Kidney (tissue), 22 donors: ENCODE measurements at places on chromosomes 7 and 10. TPM values are rescaled to one million over a fixed set of nuclear protein-coding genes. Genes with fewer than 3 reads are reported as not detected.

The PDE6C gene
- total RNA-seq, result not detected

The TECPR1 gene
- total RNA-seq, result 39.5 TPM

The OR9A2 gene
- total RNA-seq, result not detected

The BMS1 gene
- total RNA-seq, result 14.1 TPM

The ZNF736 gene
- total RNA-seq, result 24.5 TPM

The LRRN3 gene
- total RNA-seq, result 1.1 TPM

The JCAD gene
- total RNA-seq, result 27.1 TPM

The TLX1 gene
- not detected for total RNA-seq

The HOXA3 gene
- 21.2 TPM for total RNA-seq

The IFIT2 gene
- total RNA-seq, result 12.2 TPM

GRCh38 chr7:3092468-3092867 is 48.8 kb upstream of the CARD11 start:
- no peak for DNase-seq

- DNase-seq, result no peak
Measured at GRCh38 chr7:108204281-108204796, 74.2 kb upstream of the LAMB4 start.

GRCh38 chr7:79749856-79750255 is 296.4 kb upstream of the MAGI2 start:
- DNase-seq, result no peak

DNA sequence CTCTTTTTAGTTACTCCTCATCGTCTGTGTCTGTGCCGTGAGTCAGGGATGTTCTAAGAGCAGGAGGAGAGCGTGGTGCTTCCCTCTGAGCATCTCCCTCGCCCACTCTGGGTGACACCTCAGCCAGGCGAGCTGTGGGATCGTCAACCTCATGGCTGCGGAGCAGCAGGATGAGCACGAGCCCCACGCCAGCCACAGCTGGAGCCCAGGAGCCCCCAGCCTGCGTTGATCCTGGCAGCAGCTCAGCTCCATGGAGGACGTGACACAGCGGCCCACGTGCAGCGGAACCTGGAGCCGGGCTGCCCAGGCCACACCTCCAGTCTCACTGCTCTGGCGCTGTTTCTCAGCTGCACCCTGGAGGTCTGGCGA is 512.0 kb downstream of the PTPRN2 start:
- DNase-seq, result no peak

DNA sequence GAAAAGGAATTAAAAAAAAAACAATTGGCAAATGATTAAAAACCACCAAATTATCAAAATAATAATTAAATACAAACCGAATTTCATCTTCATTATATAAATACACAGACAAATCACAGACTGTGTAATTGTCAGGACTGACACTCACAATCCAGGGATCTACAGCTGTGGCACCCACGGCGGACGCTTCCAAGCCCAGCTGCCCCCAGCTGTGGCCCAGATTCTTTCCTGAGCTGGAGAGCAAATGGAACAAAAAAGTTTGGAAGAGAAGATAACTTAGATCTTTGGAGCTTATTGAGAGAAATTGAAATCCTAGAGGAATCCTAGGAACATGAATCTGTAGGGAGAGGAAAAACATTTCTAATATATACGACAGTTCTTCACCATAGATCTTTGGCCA is 316.1 kb downstream of the OTUD1 start:
- no peak for DNase-seq

GRCh38 chr7:27453702-27454405 is 208.8 kb downstream of the HIBADH start:
- DNase-seq, result no peak

DNA sequence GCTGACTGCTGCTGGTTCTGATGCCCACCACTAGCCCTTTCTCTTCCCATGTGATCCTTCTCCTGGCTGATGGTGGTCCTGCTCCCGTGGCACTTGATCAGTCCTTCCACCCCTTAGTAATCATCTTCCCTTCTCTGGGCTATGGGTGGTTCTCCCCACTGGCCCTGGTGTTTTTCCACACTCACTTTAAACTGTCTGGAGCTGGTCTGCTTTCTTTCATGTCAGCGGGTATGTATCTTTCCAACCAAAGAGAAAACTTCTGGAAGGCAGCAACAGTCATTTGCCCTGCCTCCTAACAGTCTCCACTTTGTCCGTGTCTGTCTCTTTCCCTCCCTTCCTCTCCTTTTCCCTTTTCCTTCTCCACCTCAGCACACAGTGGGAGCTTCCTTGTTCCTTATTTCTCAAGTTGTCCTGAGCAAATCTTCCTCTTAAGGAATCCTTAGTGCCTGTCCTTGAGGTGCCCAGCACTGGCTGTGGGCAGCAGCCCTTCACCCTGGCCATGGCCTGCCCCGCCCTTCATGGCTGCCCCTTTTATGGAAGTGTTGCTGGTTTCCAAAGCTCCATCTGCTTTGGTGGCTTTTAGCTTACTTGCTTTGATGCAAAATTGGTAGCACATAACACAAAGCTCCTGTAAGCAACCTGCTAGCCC is 189.0 kb downstream of the TCF7L2 start:
- no peak for DNase-seq

DNA sequence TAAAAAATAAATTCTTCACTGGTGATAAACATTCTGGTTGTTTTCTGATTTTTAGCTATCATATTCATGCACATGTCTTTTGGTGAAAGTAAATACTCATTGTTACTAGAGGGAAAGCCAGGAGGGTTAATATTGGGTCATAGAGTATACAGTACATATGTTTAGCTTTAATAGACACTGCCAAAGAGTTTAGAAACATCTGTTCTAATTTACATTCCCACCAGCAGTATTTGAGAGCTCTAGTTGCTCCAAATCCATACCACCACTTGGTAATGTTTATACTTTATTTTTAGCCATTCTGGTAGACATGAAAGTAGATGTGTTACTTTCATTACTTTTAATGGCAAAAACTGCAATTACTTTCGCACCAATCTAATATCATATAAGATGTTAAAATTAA is 108.8 kb downstream of the MKX start:
- no peak for DNase-seq

DNA sequence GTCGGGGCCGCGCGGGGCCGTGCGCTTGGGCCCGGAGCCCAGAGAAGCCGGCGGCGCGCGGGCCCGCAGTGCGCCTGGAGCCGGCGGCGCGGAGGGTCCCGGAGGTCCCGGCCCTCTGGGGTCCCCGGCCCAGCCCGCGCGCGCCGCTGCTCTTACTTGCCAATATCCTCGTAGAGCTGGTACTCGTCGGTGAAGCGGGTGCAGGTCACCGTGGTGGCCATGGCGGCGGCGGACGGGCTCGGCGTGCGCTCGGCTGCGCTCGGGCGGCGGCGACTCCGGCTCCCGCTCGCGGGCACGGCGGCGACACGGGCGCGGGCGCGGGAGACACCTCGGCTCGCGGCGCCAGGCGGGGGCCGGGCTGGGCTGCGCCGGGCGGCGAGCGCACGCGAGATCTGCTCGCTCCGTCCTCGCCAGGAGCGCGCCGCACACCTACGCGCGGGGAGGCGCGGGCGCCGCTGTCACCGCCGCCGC is at the start of gene CAMK2B:
CAMK2B (minus strand) TSS at position 394 of the 471 bp plus-strand sequence; CDS start at position 221, 173 bp downstream.
- peak; percentile 44 for DNase-seq

DNA sequence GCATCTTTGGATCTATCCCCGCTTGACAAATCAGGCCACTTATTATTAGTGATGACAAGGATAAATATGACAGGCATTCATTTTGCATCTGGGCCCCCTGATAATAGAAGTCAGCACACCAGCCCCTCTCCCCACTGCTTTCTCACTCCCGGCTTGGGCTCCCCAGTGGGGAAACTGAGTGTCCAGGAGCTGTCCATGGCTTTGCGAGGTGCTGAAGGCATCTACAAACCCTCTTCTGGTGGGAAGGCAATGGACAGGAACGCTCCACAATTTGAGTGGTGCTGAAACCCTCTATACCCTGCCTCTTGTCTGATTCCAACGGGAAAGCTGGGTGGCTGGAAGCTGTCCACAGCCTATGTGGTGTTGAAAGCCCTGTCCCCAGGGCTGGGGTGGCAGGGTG is 61.7 kb upstream of the PCBD1 start:
- no peak for DNase-seq

DNA sequence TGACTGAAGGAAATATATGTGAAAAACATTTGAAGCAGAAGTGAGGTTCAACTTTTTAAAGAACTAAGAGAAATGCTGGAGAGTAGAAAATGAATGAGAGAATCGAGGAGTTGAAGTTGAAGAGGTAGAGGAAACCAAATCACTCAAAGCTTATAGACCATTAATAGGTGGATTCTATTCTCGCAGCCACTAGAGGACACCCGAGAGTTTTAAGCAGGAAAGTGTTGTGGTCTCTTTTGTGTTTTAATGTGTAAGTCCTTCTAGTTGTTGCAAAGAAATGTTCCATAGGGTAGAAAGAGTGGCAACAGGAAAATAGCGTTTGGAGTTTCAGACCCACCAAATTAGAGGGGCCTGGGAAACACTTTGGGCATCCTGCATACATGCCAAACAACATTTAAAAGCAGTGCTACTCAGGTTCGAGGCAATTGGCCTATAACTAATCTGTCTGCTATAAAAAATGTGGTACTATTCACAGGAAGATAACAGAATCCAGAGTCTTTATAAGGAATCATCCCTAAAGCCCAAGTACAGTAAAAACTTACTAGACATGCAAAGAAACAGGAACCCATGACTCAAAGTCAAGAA is 75.3 kb upstream of the TAS2R16 start:
- no peak for DNase-seq

DNA sequence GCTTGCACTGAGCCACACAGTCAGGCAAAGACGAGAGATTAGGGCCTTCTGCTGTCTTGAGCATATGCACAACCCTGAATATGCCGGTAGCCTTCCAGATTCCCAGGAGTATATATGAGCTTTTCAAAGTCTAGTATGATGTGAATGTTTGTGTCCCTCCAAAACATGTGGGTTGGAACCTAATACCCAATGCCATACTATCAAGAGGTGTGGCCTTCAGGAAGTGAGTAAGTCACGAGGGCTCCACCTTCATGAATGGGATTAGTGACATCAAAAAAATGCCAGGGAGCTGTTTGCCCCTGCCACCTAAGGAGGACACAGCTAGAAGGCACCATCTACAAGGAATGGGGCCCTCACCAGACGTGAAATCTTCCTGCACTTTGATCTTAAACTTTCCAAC is 105.2 kb downstream of the CH25H start:
- no peak for DNase-seq

DNA sequence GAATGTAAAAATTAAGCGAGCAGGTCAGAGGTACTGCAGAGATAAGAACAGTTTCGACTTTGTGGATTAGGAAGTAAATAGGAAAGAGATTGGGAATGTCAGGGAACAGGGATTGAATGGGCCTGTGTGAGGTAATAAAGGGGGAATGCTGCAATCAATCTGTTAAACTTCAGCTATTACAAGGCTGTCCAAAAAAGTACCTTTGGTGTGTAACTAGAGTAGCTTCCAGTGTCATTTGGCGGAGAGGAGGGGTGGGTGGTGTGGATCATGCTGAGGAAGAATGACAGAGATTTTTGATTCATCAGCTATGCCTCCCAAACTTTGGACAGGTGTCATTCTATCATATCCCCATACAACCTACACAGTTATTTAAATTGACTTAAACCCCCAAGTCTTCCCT is 128.2 kb upstream of the RHEB start:
- no peak for DNase-seq

- DNase-seq, result no peak
Measured at GRCh38 chr10:127151981-127152699, 44.3 kb downstream of the INSYN2A start.
